ENCODE measurements at places on chromosomes 5 and 9.

- DNase-seq = no peak
Observed at GRCh38 chr5:149824846-149825245, 94.7 kb downstream of the PPARGC1B start.

- no peak for DNase-seq
Observed at GRCh38 chr5:139194486-139194885, 3.7 kb downstream of the SIL1 start.

DNA sequence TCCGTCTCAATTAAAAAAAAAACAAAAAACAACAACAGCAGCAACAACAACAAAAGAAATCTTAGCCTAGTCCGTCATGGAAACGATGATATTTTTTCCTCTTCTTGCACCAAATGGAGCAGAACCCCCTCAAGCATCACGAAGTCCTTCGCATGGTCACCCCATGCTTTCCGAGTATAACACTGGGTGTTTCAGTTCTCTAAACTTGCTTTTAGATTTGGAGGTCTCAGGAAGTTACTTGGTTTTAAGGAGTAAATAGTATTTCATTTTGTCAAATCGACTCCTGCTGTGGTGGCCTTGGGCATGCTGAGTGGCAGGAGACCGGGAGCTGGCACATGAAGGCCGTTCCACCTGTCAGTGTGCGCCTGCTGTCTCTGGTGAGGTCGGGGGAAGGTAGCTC is 118.5 kb upstream of the CACNA1B start:
- DNase-seq = no peak

GRCh38 chr5:13606051-13606450 is 338.4 kb downstream of the DNAH5 start:
- DNase-seq = no peak

- no peak for DNase-seq
Observed at GRCh38 chr9:121718084-121718483, 66.7 kb downstream of the DAB2IP start.

- no peak for DNase-seq
Observed at GRCh38 chr9:76218886-76219445, 175.3 kb downstream of the RFK start.

- no peak for DNase-seq
Observed at GRCh38 chr5:17190799-17191391, 26.5 kb upstream of the BASP1 start.

- no peak for DNase-seq
Observed at GRCh38 chr9:73148447-73148937, 3.2 kb upstream of the ANXA1 start.

All from NCI-H187 treated with DMSO at 0.1 percent for 48 hours (cell line).